ENCODE measurements at places on chromosomes 1 and 21.

DNA sequence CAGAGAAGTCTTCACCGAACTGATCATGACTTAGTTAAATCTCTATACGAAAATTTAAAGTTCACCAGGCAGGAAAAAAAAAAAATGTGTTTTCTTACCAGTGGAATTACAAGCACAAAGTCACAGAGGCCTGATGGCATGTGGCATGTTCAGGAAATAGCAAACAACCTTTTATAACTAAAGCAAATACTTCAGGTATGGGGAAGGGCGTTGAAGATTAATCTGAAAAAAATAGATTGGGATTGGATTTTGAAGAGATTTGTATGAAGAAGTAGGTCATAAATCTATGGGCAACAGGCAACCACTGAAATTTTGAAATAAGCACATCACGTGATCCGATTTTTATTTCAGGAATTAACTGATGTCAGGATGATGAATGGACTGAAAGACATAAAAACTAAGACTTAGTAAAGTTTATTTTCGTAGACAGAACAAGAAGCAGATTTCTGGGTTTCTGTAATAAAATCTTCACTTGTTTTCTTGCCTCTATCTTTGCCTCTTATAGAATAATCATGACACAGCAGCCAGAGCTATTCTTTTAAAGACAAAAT, 295.9 kb upstream of the ADGRL4 start:
- no peak for DNase-seq

DNA sequence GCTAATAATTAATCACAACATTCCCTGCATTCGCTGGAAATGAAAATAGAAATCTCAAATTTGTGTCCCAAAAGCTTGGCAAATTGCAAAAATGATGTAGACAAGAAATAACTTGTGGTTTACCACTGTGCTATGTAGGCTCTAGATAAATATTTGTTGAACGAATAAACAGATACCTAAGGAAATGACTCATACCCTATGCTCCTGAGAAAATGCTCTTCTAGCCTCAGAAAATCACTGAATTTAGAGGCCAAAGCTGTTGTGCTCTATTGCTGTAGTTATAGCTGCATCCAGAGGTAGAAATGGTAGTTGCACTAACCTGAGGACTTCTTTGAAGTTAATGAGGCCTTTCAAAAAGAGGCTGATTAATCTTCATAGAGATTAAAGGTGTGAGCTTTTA, 142.0 kb upstream of the ZNHIT6 start:
- no peak for DNase-seq

GRCh38 chr1:118290046-118290445, 105.0 kb upstream of the SPAG17 start:
- DNase-seq, result no peak

DNA sequence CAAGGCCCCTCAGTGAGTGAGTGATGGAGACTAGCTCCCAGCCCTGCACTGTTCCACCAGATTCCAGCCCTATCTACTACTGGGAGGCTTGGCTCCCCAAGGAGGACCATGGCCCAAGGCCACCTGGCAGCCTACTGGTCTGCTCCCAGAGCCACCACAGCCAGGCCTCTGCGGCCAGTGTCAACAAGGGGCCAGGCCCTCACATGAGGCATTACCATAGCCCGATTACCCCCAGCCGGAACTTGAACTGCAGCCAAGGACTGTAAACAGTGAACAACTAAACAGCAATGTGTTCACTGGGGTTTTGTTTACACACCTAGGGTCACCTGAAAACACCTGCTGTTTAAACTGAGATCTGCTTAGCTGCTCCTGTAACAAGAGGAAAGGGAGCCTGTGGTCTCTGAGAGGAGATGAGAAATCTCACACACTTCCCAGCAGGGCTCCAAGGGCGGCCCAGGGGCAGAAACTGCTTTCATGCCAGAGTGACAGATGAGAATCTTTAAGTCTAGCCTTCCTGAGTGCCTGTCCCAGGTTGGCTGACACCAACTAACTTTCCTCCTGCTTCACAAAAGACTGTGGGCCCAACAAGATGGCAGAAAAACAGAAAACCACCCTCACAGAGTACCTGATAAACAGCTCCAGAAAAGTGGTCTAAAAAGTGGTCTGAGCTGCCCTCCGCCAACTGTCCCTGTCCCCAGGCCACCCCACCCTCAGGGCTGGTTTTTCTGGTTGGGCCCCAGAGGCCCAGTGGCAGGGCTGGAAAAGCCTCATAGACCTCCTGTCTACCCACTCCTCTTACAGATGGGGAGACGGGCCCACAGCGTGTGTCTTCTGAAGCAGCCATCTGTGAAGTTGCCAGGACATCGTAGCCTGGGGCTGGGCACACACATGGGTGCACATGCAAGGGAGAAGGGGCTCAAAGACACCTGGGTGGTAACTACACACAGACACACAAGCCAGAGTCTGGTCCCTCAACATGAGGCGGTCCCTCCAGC, 28.8 kb downstream of the MEF2D start:
- no peak for DNase-seq

GRCh38 chr1:27779122-27779521, 6.1 kb downstream of the STX12 start:
- no peak for DNase-seq

GRCh38 chr1:94611681-94612475, 70.3 kb upstream of the F3 start:
- no peak for DNase-seq

DNA sequence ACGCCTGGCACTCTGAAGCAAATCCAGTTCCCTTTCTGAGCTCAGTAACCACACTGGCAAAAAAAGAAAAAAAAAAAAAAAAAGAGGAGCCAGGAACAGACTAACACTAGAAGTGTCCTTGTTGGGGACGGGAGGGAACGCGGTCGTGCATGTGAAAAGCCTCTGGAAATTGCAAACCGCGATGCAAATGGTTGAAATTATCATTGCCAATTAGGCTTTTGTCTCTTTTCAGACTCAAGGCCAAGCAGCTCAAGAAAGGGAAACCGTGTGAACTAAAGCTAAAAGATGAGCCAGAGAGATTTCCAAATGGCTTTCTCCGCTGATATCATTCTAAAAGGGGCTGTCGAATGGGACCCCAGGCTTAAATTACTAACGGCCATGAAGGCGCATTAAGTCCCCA, 13.5 kb downstream of the TRABD2B start:
- no peak for DNase-seq

GRCh38 chr21:29195981-29196669, 65.7 kb downstream of the MAP3K7CL start:
- peak; percentile 51 for DNase-seq

DNA sequence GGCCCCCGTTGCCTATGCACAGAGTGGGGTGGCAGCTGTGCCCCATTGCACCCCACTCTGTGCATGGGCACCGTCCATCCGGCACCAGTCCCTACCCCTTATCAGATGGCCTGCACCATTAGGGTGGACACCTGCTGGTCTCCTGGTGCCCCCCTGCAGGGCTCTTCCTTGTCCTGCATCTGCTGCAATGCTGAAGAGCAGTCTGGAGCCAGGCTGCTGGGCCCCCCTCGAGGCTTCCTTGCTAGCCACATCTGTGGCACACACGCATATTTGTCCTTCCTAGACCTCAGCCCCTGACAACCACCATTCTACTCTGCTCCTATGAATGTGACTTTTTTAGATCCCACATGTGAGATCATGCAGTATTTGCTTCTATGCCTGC, 56.4 kb downstream of the COL18A1 start:
- no peak for DNase-seq

DNA sequence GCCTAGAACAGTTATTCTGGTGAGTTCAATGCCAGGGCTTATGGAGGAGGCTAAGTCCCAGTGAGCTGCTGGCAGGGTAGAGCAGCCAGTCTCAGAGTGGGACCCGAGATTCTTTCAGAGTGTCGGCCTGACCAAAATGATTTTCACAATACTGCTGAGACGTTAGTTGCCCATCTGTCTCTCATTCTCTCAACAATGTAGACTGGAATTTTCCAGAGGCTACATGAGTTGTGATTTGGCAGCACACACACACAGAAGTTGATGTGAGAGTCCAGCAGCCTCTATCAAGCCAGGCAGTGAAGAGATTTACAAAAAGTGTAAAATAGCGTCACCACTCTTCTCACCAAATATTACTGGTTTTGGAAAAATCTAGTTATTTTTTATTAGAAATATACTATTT, 21.7 kb downstream of the CACNA1S start:
- DNase-seq, result no peak

- no peak for DNase-seq
Observed at GRCh38 chr1:193661385-193661784, 475.0 kb upstream of the B3GALT2 start.

DNA sequence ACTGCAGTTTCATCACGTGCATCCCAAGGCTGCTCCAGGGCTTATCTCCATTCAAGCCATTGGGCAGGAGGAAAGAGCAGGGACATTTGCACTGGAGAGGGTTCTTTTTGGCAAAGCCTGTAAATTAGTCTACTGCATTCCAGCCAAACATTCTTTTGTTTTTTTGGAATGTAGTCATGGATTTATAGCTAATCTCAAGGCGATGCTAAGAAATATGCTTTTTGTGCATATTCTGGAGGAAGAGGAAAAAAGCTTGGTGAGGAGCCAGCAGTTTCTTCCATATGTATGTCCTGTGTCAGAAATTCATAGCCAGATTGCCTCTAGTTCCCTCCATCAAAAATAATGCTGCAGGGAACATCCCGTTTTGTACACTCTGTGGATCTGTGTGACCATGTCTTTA, 221.4 kb downstream of the BACH1 start:
- DNase-seq, result no peak

DNA sequence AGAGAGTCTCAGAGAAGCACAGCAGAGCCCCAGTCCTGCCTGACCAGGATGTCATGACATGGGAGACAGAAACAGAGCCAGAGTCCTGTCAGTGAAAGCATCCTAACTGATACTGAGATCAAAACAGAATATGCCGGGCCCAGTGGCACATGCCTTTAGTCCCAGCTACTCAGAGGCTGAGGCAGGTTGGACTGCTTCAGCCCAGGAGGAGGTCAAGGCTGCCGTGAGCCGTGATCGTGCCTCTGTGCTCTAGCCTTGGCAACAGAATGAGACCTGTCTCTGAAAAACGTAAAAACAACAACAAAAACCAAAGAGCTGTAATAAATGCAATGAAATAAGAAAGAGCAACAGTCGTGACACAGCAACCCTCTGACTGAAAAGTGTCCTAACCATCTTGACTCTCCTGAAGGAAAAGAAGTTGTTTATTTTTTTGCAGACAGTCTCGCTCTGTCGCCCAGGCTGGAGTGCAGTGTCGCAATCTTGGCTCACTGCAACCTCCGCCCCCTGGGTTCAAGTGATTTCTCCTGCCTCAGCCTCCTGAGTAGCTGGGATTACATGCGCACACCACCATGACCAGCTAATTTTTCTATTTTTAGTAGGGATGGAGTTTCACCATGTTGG, 189.2 kb downstream of the SLC45A1 start:
- no peak for DNase-seq

- DNase-seq, result no peak
Observed at GRCh38 chr1:53047737-53048736, 14.0 kb upstream of the PODN start.

DNA sequence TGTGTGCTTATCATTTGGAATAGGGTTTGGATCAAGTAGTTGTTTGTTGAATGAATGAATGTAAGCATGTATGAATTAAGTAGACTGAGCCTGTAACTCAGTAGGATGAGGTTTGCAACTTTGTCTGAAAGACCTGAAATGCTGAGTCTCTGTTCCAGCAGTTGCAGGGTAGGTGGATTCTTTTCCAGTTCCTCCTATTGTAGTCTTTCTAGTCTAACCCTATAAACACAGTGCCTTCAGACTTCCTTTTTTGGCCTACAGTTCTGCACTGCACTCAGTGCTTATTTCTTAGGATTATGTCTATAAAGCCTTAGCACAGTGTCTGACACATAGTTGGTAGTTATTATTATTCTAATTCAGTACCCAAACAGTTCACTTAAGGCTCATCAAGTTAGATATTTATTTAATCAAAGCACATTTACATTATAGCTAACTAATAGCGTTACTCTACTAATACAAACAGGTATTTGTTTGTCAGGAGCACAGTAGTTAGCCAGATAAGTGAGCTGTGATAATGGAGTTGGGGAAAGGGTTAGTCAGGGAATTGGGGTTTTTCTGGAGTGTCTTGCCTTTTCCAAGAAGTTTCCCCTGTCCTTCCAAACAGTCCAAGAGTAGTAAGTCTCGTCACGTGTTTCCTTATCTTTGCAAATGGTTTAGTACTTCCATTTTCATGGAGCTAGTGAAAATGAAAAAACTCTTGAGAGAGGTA, 45.0 kb downstream of the ABCD3 start:
- DNase-seq, result no peak

DNA sequence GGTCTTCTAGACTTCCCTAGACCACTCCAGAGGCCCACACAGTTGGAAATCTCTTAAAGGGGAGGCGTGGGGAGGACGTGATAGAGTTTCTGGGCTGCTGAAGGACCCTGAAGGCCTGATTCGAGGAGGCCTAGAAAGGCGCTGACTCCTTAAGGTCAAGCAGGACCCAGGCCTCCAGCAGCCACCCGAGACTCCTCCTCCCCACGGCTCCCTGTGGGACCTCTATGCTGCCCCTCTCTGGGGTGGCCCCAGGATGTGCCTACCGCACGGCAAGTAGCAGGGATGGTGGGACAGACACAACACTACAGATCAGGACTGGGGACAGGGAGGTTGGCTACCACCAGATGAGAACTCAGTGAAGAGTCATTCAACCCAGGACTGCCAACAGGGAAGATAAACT, 77.5 kb downstream of the GLIS1 start:
- DNase-seq, result no peak

GRCh38 chr1:227939791-227940771, 7.7 kb downstream of the WNT9A start:
- DNase-seq, result no peak

DNA sequence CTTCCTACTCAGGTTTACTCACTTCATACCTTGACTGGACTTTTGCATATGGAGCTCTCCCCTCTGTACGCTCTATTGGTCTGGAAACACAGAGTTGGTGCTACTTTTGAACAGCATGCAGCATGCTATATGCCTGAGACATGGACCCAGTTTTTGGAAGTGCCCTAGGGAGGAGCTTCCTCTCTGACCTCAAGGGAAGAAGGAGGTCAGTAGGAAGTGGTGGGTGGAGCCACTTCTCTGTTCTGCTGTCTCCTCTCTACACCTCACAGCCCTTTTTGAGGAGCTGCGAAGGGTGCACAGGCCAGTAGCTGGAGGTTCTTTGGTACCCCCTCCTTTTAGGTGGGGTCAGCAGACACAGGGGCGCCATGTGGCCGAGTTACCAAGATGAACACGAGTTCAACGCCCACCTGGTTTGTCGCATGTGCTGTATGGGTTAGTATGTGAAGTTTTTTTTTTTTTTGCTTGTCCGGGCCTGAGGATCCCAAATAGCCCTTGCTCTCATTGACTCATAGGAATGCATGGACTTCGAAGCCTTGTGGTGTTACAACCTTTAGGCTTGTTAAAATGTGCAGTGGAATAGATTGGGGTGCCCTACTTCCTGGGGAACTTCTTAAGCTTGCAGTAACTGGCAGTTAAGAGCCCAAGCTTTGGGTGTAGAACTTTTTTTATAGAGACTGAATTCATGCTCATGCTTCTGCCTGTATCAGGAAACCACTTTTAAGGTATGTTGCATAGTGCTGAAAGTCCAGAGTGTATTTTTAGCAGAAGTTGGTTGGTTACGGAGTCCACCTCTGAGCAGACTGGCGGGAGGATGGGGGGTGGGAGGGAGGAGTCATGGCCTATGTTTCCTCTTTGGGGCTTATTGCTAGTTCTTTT, 10.7 kb downstream of the MACF1 start:
- DNase-seq, result no peak

All from activated T-cell treated with anti-CD3 and anti-CD28 coated beads for 48 hours (primary cell).